ENCODE measurements at places on chromosomes 3 and 15. TPM values are rescaled to one million over a fixed set of nuclear protein-coding genes. Genes with fewer than 3 reads are reported as not detected.

DNA sequence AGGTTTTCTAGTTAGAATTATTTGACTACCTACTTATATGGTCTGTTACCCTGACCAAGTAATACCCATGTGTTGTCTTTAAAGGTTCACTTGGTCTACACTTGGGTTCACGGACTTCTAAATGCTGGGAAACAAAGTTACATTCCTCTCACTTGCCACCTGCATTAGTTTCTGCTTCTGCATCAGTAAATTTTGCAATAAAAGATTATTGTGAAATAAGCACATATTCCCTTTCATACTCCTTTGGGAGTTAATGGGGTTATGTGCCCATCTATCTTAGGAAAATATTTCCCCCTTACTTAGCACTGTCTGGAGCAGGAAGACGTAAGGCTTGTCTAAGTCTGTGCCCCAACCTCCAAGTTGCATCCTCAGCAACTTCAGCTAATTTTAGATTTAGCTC, 160.7 kb downstream of the FRMD5 start:
- DNase-seq: no peak

DNA sequence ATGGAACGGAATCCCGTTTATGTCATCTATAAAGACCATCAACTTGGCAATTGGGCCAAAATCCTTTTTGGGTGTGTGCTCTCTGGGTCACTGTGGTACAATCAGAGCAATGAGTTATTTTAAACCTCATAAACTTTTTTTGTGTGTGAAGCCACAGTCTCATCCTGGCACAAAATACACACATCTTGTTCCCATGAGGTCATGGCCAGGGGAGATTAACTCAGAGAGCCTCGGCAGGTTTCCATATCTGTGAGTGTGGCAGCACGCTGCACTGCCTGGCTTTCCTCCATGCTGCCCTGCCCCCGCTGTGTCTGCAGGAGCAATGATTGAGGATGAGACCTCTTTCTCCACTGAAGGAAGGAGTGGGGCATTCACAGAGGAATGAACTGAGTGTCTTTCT, 54.0 kb upstream of the DLG1 start:
- DNase-seq: no peak

DNA sequence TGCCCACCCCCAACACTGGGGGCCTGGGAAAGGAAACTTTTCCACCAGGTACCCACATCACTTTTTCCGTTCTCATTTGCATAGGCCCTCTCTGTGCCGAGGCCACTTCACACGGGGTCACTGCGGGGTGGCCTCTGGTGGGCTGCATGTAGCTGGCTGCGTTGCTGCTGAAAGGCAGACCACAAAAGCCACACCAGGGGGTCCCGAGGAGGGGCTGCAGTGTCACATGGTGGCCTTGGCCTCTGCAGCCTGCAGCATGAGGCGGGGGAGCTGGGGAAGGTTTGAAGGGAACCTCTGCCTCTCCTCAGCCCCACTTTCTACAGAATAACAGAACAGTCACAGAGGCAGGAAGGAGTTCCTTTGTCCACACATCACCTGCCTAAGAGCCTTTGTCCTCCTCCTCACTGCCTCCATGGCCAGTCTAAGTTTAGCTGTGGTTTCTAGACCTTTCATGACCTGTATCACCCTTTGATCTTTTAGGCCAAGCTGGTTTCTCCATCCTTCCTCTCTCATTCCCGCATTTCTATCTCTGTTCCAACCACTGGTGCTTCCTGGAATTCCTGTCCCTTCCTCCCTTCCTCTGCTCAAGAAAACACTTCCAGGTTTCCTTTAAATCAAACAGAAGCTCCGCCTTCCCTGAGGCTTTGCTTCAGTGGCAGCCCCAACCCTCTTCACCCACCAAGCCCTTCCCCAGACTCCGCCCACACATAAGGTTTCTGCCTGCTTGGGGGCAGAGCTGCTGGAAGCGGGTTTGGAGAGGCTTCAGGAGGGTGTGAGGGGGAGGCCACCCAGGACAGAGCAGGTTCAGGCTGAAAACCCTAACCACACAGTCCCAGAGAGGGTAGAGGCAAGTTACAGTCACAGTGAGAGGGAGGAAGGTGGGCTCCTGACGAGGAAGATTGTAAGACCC, 150.7 kb upstream of the TLE3 start:
- peak; percentile 78 for DNase-seq

RLBP1 gene
- total RNA-seq: not detected

DNA sequence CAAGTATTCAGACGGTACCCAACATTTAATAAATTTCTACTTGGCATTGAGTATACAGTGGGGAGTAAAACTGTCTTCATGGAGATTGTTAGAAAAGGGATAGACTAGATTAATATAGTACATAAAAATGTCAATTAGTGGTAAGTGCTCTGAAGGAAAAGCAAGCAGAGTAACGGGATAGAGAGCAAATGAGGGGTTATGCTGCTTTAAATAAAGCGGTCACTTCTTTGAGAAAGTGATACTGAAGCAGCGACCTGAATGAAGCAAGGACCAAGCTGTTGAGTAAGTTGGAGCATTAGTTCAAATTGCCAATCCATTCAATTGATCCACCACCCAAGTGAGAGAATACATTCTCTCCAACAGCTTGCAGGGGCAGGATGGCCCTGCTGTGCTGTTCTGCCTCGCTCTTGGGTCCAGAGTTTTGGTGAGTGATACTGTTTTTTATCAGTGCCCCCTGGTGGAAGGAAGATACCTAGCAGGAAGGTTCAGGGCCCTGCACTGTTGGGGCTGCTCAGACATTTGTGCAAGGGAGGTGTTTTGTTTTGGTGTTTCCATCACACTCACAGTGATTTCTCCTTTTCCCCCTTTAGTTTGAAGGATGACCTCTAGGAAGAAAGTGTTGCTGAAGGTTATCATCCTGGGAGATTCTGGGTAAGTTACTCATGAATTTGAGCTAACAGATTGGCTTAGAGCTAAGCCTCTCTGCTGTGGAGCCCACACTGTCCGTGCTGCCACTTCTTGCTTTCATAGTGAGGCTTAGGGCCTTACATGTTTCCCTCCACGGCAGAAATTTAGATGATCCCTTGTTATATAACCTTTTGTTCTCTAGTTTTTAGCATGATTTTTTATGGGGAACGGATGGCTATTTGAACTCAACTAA, 69.0 kb downstream of the RAB7A start:
- peak; percentile 73 for DNase-seq

POLG gene
- 57.7 TPM for total RNA-seq

IL5RA gene
- total RNA-seq: not detected

CCRL2 gene
- total RNA-seq: not detected

GRCh38 chr15:74545776-74546656, 5.0 kb downstream of the ARID3B start:
- peak; percentile 37 for DNase-seq

DNA sequence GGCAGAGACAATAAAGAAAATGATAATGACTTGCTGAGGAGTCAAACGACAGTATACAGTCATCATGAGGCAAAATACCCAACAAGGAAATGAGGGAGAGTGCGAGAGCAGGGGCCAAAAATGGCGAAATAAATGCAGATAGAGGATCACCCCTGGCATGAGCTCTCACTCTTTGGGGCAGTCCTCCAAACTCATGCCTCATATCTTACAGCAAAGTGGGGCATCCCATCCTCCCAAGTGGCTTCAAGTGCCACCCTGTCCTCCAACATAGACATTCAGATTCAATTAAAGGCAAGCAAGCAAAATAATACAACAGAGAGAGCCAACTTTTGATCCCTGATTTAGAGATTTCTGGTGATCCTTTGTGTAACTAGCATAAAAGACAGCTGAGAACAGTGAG, 278.4 kb downstream of the GBE1 start:
- DNase-seq: no peak

DNA sequence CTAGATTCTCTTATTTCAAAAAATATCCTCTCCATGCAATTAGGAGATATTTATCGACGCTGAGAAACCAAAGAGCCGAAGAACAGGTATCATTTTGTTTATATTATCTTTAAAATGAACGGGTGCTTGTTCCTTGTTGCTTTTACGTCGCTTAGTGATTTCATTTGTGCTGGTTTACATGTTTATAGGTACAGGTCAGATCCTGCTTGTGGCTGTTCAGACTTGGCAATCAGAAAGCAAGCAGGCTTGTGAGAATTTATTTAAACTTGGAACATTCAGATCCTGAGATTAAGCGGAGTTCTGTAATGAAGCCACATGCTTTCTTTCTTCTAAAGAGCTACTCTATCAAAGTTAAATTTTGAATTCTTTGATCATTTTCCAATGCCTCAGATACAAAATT, 43.0 kb upstream of the ATP2C1 start:
- DNase-seq: no peak

DNA sequence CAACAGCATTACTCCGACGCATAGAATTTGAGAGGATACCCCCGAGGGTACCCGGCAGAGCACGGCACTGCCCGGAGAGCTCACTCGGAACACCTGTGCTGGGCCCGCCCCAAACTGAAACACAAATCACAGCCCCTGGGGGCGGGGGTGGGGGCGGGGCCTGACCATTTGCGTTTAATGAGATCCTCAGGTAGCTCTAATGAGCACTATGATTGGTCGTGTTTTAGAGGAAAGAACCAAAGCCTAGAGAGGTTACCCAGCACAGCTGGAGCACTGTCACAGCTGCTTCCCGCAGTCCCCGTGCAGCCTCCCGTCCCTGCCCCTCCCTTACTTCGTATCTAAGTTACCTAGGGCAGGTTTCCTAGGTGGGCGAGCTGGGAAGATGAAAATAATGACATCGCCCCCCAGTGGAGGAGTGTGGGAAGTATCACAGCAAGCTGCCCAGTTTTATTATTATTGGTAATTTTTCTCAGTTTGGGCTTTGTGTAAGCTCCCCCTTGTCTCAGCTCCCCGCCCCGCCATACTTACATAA, 187.1 kb downstream of the PDE8A start:
- peak; percentile 96 for DNase-seq

DNA sequence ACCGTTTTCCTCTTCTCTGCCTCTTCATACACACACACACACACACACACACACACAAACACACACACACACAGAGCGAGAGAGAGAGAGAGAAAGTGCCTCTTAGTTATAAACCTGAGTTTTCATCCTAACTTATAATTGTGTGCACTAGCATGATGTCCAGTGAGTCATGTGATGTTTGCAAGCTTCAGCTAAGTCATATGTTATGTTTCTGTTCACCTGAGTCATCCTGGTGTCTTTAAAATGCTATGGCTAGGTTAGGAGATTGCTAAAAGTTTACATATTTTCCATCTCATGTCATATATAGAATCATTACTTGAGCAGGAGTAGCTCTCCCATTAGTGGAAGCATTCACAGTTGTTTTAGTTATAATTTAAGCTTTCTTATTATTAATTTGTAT, 155.8 kb downstream of the EPHA6 start:
- DNase-seq: no peak

- no peak for DNase-seq
Observed at GRCh38 chr3:59069838-59070237, 20.0 kb upstream of the CFAP20DC start.

CFAP20DC gene
- total RNA-seq: 4.5 TPM

DNA sequence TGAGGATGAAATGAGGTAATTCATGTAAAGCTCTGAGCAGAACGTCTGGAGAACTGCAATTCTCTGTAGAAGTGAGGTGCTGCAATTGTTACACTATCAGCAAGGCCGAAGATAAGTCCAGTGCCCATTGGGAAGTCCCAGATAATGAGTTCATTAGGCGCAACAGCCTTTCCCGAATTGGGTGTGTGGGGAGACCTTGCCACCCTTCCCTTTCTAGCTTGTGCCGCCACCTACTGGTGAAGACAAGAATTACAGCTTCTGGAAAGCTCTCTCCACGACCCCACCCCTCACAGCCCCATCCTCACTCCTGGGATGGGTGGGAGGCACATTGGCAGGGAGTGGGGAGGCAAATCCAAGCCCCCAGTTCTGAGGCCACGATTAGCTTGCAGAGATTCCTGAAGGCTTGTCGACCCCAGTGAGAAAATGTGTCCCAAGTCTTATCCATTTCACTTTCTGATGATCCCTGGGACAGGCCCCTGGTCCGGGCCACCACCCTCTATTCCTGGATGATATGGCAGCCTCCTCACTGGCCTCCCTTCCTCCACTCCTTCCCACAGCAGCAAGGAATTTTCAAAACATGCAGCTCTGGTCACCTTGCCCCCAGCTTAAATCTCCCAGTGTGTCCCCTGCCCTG, 36.4 kb downstream of the FAM3D start:
- DNase-seq: peak; percentile 78

Data from H9 (cell line).